ENCODE measurements at places on chromosomes 3 and 15.

GRCh38 chr15:39778021-39778420, 4.6 kb downstream of the FSIP1 start:
- no peak for DNase-seq

DNA sequence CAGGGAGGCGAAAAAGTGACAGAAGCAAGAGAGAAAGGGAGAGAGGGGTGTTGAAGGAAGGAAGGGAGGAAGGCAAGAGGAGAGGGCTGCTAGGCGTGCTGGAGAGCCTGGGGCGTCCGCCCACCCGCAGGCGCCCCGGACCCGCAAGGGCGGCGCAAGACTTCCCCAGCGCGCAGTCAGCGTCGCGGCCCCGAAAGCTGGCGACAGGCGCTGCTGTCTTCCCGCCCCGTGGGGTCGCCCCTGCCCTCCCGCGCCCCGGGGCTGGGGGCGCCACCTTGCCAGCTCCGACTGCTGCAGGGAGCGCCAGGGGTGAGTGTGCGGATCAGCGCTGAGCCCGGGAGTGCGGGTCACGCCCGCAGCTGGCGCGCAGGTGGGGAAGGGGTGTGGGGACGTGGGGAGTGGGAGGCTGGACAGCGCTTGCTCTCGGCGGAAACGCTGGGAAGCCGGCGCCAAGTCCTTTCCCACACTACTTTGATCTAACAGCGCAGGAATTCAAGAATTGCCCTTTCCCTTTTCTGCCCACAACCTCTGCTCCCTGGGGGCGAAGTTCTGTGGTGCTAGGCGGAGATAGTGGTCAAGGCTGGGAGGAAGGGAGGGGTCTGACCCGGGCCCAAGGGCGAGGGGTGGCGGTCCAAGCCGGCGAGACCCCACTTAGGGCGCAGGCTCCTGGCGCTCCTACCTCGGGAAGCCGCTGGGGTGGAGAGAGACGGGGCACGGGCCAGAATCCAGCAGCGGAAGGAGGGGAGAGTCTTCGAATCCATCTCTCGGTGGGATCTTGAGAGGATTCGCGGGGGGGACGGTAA, 266.1 kb downstream of the CGGBP1 start:
- DNase-seq: no peak

GRCh38 chr3:105232553-105232952, 134.2 kb upstream of the ALCAM start:
- no peak for DNase-seq

DNA sequence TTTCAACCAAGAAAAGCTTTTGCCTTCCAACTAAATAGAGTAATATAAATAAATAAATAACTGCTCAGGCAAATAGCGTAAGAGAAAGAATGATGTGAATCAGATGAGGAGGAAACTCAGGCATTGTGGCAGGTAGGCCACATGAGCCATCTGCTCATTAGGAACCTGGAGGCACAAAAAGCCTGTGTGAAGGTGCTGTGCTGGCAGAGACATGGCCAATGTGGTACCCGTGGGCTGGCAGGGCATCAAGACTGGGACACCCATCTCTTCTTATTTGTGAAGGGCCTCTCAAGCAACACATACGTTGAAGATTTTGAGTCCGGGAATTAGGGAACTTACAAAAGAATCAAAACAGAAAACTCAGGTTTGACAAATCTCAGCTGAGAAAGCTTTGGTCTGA, 9.5 kb downstream of the ANKRD34C start:
- DNase-seq: no peak

DNA sequence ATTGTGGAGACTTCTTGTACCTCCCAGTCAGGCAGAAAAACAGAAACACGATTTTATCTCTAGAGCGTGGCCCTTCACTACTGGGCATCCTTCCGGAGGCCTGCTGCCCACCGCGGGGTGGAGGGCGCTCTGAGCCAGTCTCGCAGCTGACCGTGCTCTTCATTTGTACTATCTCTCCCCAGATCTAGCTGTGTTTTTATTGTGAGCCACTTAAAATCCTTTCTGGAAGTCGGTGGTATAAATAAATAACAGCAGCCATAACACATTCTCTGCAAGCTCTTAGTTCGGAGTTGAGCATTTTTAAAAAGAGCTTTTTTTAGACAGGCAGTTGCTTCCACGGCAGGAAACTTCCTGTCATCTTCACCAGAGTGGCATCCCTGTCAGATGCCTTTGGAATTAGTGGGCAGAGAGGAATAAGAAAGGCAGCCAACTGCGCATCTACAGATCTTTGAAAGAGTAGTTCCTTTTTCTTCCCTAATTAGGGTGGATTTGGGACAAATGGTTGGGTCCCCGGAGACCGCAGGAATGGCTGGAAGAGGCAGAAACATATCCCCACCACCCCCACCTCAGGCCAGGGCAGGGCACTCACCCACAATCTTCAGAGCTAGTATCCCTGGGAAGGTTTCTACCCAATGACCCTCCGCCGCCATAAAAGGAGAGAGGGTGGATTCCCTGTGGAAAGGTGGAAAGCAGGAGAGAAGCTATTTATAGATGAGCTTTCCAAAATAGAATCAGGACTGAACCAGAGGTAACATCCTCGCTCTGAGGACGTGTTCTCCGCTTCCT, 91.1 kb downstream of the TOP2B start:
- no peak for DNase-seq

GRCh38 chr15:63135804-63136203, 14.1 kb downstream of the LACTB start:
- DNase-seq: no peak

All from germinal center (tissue), 1 donor.